ENCODE measurements at places on chromosomes 5 and 9.
A peak's percentile ranks its signal among the peaks of the same experiment; 100 is the strongest.

DNA sequence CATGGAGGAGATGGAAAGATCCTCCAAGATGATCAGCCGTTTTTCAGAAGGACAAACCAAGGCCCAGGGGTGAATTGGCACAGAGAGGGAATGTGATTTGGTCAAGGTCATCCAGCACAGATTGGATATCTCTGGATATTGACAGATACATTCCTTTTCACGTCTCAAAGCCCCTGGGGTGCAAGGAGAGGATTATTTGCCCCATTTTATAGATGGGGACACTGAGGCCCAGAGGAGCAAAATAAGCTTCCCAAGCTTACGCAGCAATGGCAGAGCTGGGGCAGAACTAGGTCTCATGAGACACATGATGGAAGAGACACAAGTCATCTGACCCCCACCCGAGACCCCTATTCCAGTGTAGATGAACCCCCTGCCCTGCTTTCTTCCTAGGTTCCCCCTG lies 895 bp upstream of the PDGFRB start:
- no peak for DNase-seq

DNA sequence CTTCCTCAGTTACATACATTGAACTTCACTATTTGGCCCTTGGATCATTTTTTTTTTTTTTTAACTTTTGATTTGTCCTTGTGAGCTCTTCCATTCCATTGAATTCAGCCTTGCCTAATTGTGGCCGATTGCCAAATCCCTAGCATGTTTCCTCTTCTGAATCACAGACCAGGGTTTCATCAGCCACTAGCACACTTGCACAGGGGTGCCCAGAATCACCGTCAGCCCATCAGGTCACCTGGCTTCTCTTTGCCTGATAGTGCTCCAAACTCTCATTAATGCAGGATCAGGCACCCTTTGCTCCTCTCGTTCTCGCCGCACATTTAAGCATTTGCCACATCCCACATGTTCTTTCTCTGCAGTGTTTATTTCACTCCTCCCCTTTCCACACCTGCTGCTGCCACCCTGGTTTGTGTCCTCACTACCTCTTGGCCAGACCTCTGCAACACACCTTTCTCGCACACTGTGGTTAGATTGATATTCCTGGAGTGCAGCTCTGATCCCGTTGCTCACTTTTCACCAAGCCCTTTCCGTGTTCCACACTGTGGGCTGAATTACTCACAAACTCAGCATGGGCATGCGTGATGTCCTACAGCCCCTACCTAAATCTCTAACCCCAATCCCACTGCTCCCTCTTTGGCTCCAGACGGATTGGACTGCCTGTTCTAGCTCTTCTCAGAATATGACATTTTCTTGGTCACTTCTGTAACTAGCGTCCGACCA lies 9.8 kb downstream of the PIK3R1 start:
- peak; percentile 90 for DNase-seq

DNA sequence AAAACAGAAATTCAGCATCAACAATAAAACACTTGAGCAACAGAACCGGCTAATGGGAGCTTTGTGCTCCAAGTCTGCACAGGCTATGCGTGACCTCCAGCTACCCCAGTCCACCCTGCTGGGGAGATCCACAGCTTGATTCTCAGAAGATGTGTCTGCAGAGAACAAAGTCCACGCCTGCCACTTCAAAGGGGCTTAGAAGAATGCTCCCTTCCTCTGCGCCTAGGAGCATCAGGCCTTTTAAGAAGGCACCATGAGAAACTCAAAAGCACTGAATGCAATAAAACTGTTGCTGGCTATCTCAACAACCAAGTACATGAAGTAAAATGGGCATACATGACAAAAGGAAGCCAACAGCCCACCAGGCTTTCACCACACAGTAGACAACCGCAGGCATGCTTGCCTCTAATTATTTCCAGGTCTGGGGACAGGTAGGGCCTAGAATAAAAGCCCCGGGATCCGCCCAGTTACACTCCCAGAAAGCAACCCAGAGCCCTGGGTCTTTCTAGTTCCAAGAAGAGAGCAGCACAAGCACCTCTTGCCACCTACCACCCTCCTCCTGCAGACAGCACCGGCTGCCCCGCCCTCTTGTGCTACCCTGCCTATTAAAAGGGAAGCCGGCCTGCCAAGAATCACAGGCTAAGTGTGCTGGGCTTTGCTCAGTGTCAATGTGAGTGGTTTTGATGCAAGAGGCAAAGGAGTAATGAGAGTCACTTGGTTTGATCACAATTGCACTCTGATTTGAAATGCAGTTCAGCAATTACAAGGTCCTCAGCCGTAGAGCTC lies 123.2 kb downstream of the SPOCK1 start:
- no peak for DNase-seq

- DNase-seq, result no peak
These were observed 11.0 kb downstream of the NCS1 start for GRCh38 chr9:130183133-130183762.

DNA sequence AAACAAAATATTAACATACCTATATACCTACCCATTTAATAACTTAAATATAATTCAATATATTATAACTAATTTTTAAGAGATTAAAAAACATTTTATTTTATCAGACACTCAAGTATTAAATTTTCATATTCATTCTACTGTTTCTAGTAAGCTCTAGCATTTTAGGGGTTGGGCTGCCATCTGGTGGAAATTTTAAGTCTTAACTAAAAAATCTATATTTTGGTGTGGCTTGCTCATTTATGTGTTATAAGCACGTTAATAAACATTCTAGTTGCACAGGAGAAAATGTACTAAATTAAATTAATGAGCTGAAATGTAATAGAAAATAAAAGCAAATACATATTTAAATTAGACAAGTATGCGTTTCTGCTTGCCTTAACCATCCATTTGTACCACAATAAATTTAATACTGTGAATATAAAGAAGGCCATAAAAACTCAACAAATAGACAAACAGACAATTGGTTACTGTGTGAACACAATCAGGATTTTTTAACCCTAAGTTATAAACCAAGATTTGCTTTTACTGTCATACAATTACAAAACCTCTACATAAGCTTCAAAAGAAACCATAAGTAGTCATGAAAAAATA lies 1728.3 kb upstream of the CDH9 start:
- no peak for DNase-seq

GRCh38 chr9:98428454-98428853 lies 173.0 kb upstream of the TBC1D2 start:
- DNase-seq, result no peak

- no peak for DNase-seq
These were observed 195.3 kb upstream of the RFX3 start for GRCh38 chr9:3721096-3721495.

GRCh38 chr5:140024928-140025327 lies 18.2 kb downstream of the NRG2 start:
- DNase-seq, result no peak

GRCh38 chr5:173972925-173973615 lies 15.9 kb upstream of the C5orf47 start:
- peak; percentile 91 for DNase-seq

DNA sequence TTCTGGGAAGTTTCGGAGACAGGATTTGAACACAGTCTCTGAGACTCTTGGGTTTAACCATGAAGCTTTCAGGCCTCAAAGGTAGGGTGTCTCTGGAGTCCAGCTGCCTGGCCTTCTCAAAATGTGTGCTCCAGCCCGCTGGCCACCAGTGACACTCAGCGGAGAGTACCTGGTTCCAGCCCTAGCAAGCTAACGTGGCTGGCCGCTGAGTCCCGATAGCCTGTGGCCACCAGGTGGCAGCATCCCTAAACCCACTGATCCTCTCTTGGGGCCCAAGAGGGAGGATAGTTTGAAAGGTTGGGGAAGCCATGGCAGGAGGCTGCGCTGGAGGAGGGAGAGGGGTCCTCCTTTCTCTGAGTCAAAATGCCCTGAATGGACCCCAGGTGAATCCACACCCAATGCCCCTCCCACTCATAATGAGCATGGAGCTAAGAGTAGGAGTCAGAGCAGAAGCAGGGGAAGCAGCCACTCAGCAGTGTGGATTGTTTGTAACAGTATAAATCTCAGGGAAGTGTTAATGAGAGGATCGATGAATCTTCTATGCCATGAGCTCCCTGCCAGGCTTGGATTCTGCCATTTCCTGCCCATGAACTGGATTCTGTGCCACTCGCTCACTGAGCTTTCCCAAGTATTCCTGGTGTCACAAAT lies 5.4 kb upstream of the TIFAB start:
- DNase-seq, result peak; percentile 66

GRCh38 chr5:135950611-135951010 lies 4.2 kb downstream of the LECT2 start:
- DNase-seq, result no peak

- DNase-seq, result no peak
These were observed 247.8 kb downstream of the AOPEP start for GRCh38 chr9:94974154-94974879.

GRCh38 chr9:92763721-92764380 lies 782 bp downstream of the BICD2 start:
- peak; percentile 75 for DNase-seq

- DNase-seq, result no peak
These were observed 31.1 kb downstream of the UBTD2 start for GRCh38 chr5:172252501-172252900.

DNA sequence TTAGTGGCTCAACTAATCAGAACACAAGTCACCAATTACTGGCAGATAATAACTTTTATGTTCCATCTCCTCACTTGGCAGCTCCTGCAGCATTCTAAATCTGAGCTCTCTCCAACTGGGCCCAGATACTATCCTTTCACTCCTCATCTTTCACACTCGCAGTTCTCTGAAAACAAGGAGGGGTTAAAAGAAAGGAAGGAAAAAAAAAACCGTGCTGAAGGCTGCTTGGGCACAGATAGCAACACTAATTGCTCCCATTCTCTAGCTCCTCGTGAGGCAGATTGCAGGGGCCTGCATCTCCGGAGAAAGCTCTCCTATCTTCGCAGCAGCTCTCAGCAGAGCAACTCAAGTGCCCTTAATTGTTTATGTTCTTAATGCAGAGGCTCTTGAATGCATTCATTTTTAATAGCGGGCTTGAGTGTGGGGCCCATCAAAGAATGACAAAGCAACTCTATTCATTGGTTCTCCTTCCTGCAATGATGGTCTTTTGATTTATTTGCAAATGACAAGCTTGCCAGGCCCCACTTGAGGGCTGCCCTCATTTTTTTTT lies 23.9 kb downstream of the TLE1 start:
- no peak for DNase-seq

DNA sequence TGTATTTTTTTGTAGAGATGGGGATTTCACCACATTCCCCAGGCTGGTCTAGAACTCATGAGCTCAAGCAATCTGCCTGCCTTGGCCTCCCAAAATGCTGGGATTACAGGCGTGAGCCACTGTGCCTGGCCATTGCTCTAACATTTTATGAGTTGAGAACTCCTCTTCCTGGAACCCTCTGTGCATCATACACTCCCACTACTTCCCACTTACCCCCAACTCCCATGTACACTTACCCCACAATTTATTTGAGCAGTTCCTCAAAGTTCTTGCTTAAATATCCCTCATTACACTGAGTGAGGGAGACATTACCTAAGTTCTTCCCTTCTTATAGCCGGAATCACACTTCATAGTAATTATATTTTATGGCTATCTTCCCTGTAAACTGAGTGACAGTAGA lies 42.9 kb upstream of the GALNT10 start:
- DNase-seq, result no peak

- DNase-seq, result no peak
These were observed 3.6 kb downstream of the FGF18 start for GRCh38 chr5:171422902-171423663.

GRCh38 chr9:136058084-136058483 lies 37.0 kb downstream of the NACC2 start:
- peak; percentile 47 for DNase-seq

DNA sequence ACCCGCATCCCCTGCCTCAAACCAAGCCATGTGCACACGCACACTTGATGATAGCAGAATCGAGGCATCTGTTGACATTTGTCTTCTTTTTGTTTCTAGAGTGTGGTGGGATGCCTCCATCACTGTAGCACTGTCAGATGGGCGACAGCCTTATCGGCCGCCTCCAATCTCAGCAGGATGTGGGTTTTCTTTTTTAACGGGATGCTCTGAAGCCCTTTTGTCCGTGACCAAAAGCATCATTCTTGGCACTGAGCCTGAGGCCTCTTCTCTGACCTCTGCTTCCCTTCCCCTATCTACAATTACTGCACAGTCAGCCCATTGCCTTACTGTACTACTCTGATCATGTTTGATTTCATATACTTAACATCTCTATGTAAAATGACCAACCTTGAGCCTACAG lies 78.3 kb downstream of the LMNB1 start:
- no peak for DNase-seq

- DNase-seq, result no peak
These were observed 21.6 kb upstream of the HEMGN start for GRCh38 chr9:97959585-97959984.

DNA sequence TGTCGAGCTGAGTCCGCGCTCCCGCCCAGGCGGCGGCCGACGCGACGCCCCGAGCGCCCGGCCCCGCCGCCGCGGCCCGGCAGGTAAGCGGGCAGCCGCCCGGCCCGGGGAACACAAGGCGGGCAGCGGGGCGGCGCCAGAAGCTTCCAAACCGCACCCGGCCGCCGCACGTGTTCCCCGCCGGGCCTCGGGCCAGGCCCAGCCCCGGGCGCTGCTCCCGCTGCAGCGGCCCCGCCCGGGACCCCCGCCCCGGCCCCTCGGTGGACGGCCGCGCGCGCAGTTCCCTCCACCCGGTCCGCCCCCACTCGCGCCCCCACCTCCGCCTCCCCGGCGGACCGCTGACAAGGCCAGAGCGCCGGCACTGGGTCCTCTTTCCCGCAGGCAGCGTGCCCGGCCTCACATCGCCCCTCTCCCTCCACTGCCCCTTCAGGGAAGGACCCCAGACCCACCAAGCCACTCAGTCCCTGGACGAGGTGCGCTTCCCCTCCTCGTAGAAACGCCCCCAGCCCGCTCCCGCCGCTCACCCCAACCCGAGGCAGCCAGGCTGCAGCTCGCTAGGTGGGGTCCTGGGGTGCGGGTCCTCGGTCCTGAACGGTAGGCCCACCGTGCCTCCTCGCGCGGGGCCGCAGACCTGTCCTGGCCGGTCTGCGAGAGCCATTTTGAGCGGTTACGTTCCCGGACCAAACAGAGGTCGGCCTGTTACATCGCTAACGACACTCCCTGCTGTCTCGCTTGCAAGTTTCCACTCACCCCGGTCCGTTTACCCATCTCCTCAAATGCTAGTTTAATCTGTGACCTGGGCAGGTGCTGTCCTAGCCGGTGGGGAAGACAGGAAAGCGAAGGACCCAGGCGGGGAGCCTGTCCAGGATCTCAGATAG lies 475 bp downstream of the WDR5 start:
- DNase-seq, result no peak

GRCh38 chr5:40309851-40310250 lies 369.9 kb upstream of the PTGER4 start:
- DNase-seq, result no peak

- DNase-seq, result no peak
These were observed 373.3 kb downstream of the ARHGEF28 start for GRCh38 chr5:73999297-73999696.

DNA sequence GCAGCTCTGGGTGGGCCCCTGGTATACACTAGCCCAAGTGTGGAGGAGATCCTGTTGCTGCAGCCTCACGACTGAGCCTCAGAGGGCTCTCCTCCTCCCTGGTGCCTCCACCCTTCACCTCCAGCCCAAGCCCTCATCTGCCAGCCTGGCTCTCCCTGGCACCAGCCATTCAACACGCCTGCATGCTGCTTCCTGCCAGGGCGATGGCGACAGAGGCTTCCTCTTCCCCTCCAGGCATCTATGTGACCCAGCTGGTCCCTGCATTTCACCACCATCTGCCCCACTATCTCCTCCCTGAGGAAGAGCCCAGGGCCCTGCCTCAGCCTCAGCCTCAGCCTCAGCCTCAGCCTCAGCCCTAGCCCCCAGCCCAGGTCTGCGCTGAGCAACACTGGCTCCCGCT lies 54.8 kb upstream of the ANGPTL2 start:
- peak; percentile 63 for DNase-seq

GRCh38 chr9:94867842-94868312 lies 141.4 kb downstream of the AOPEP start:
- no peak for DNase-seq

Measured in sigmoid colon (tissue), 7 donors.